Activated CD4-positive, alpha-beta T cell treated with anti-CD3 and anti-CD28 coated beads for 36 hours (primary cell): ENCODE measurements at places on chromosomes 11 and 22.
A peak's percentile ranks its signal among the peaks of the same experiment; 100 is the strongest.

DNA sequence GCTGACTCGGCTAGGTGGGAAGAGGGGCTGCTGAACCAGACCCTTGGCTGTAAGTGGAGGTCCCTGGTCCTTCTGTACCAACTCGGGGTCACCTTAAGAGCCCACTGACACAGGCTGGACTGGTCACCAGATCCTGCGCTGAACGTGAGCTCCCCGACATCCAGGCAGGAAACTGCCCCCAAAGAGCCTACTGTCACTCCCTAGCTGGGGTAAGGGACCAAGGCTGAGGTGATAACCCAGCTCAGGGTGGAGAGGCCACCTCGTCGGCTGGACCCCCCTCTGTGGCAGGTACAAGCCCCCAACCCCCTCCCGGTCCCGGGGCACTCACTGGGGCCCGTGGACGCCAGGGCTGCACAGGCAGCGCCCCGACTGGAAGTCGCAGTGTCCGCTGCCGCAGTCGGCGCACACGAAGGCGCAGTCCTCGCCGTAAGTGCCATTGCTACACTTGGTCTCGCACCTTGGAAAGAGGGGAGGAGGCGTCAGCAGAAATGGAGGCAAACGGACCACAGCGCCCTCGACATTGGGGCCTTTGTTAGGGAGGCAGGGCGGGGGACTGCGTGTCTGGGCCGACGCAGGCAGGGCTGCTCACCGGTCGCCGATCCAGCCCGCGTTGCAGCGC, 7.4 kb downstream of the SCARF2 start:
- peak overlapping the region; percentile 68 for H3K4me3 ChIP-seq
- H3K27ac ChIP-seq = no peak overlapping the region
- DNase-seq = peak; percentile 44

- H3K4me1 ChIP-seq = no peaks in the 10 kb centered on the region
- no peak overlapping the region for H3K27ac ChIP-seq
- no peak overlapping the region for H3K4me3 ChIP-seq
- H3K36me3 ChIP-seq = no peaks in the 10 kb centered on the region
Observed at GRCh38 chr11:20048246-20048645, 112.0 kb downstream of the DBX1 start.

DNA sequence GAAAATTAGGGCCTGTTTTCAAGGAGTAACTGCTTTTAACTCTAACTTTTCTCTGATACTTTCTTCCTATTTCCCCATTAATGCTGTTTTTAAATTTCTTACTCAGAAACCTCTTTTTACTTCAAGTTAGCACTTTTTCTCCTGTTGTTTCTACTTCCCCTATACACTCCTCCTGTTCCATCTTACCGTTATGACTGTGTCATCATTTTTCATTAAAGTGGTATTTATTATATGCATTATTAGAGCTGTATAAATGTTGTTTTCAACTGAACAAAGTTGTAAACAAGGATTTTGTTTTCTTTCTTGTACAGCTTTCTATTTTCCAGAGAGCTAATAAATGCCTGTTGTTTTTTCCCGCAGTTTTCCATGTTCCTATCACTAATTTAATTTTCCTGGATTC, 84.6 kb downstream of the EXT2 start:
- H3K36me3 ChIP-seq = peaks cover 11% of the 10 kb centered on the region
- no peak for DNase-seq
- H3K27ac ChIP-seq = no peak overlapping the region
- H3K4me1 ChIP-seq = peaks cover 3% of the 10 kb centered on the region

DNA sequence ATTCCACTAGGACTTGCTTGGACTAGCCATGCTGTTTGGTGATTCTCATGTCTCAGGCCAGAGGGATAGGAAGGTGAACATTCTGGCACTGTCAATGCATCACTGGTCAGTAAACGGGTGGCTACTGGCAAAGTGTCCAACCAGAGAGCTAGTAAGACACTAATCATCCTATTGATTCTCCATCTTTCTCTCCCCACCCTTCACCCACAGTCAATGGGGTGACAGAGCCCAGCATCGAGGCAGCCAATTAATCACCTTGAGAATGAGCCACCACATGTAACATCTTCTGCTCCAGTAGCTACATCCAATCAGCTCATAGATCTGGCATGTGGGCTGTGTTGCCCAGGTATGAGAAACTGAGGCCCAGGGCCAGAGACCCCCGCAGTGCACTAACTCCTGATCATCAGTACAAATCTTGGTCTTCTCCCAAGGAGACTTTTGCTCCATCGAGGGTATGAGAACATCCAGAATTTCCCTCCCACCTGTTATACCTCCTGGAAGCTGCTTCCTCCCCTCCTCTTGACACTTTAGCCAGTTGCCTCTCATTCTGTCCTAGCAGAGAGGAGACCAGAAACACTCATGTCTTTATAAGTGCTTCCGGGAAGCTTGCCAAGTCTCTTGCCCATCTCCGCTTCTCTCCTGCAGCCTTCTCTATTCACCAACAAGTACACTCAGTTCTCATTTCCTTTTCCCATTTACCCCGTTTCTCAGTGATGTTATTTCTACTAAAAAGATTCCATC, 17.0 kb downstream of the HTR3A start:
- peaks cover 14% of the 10 kb centered on the region for H3K27me3 ChIP-seq
- no peak overlapping the region for H3K4me3 ChIP-seq
- H3K4me1 ChIP-seq = no peaks in the 10 kb centered on the region
- no peak for DNase-seq
- H3K36me3 ChIP-seq = no peaks in the 10 kb centered on the region

DNA sequence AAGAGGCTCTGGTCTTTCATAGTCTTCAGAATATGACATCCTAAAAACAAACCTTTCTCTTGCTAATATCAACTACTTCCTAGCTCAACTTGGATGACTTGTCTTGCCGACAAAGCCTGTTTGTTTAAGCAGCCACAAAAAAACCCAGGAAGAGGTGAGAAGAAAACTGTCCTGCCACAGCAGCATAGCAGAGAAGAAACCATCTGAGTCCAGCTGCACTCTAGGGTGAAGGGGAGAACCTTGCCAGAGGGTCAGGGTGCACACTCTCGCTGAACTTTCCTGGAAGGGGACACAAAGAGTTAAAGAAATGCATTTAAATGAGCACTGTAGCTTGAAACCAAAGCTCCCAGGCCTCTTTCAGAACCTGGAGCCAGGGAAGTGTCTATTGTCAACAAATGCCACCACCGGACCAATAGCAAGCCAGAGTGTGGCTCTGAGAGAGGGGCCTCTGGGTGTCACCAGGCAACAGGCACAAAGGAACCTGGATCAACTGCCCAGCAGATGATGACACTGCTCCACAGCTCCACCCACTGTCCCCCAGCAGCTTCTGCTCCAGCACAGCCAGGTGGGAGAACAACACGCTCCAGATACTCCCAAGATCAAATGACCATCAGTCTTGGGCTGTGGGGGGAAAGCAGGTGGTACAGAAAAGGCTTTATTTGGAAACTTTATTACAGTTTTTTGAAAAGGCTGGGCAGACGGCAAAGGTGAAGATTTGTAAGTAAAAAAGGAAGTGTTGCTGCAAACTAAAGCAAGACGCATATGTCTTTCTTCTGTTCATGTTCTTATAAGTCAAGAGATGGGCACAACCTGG, 105.7 kb downstream of the RASSF10 start:
- peaks cover 24% of the 10 kb centered on the region for H3K27me3 ChIP-seq
- DNase-seq = no peak
- H3K4me1 ChIP-seq = no peaks in the 10 kb centered on the region
- H3K27ac ChIP-seq = no peak overlapping the region
- H3K4me3 ChIP-seq = no peak overlapping the region

GRCh38 chr22:46108564-46109473, 41.5 kb upstream of the PPARA start:
- no peak overlapping the region for H3K27ac ChIP-seq
- no peak overlapping the region for H3K4me3 ChIP-seq
- no peaks in the 10 kb centered on the region for H3K36me3 ChIP-seq
- no peaks in the 10 kb centered on the region for H3K27me3 ChIP-seq
- H3K4me1 ChIP-seq = no peaks in the 10 kb centered on the region

DNA sequence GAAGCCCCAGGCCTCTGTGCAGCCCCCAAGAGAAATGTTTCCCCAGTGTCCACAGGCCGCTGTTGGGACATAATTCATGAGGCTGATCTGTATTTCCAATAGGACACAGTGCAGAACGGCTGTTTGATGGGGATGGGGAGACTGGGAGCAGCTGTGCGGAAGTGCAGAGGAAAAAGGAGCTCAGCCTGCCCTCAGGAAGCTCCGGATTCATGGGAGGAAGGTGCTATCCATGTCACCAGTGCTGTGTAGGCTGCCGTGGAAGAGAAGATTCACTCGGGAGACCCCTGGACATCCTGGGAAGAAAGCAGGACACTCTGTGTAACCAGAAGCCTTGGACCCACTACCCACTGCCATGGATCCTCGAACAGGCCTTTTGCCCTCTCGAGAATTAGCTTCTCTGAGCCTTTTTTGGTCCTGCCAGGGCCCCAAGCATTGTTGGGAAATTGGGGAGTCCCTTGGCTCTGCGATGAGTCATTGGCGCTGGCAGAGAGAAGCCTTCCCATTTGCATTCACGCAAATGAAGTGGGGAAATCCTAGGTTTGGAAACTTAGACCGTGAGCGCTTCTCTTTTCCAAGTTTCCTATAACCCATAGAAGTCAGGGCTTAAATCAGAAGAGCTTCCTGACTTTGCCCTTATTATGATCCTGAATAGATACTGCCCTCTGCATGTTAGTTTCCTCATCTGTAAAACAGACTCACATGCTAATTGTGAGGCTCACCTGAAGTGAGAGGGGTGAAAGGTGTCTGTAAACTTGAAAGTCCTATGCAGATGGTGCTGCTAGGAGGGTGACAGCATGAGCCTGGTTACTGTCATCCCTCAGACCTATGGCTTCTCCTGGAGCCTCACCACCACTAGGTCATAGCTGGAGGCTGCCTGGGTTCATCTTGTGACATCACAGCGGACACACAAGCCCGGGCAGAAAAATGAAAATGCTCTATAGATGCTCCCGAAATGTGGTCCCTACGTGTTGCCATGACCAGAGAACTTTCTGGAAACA, 229.2 kb upstream of the B3GAT1 start:
- H3K4me3 ChIP-seq = no peak overlapping the region
- H3K4me1 ChIP-seq = no peaks in the 10 kb centered on the region
- H3K27ac ChIP-seq = no peak overlapping the region

DNA sequence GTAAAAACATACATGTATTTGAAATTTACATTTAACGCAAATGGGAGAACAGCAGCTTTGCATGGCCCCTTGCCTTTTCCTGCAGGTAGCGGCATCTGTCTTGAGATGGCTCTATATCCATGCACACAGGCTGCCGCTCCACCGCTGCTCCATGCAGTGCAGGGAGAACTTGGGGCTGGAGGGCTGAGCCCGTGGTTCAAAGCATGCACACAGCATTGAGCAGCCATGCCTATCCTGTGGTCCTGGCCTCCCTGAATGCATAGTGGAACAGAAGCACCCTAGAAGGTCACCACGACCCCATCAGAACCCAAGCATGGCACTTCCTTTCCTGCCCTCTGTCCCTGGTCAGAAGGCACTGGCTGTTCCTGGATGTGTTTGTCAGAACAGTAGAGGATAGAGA, 35.0 kb upstream of the TP53I11 start:
- no peaks in the 10 kb centered on the region for H3K27me3 ChIP-seq
- H3K4me1 ChIP-seq = no peaks in the 10 kb centered on the region
- H3K36me3 ChIP-seq = no peaks in the 10 kb centered on the region
- no peak overlapping the region for H3K4me3 ChIP-seq
- DNase-seq = no peak

DNA sequence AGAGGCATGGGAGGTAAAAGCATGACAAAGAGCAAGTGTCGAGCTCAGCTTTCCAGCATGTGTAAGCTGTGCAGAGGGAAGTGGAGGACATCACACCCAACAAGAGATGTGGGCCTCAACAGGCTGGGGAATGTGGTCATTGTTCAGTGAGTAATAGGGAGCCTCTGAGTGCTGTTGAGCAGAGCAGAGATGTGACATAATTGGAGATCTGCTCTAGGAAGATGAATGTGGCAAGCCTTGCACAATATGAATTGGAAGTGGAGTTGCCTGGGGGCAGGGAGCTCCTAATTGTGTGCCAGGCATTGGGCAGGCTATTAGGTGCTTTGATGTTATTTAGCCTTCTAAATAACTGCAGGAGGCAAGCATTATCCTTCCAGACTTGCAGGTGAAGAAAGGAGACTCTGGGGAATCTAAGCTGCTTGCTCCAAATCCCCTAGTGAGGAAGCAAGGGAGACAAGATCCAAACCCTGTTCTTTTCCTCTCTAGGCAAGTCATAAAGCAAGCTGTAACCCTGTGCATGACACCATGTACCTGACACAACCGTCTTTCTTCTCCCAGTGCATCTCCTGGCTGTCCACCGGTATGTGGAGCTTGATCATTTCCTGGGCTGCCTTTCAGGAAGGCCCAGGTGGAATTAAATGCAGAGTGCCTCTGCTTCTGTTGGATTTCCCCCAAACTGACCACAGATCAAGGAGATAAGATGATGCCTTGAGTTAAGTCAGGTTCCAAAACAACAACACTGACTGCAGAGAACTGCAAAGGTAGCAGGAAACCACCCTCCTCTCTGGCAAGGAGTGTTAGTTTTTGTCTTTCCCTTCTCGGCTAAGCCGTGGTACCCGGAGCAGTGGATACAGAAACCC, 221.4 kb downstream of the TENM4 start:
- no peaks in the 10 kb centered on the region for H3K4me1 ChIP-seq
- H3K4me3 ChIP-seq = no peak overlapping the region
- no peaks in the 10 kb centered on the region for H3K36me3 ChIP-seq
- DNase-seq = no peak

DNA sequence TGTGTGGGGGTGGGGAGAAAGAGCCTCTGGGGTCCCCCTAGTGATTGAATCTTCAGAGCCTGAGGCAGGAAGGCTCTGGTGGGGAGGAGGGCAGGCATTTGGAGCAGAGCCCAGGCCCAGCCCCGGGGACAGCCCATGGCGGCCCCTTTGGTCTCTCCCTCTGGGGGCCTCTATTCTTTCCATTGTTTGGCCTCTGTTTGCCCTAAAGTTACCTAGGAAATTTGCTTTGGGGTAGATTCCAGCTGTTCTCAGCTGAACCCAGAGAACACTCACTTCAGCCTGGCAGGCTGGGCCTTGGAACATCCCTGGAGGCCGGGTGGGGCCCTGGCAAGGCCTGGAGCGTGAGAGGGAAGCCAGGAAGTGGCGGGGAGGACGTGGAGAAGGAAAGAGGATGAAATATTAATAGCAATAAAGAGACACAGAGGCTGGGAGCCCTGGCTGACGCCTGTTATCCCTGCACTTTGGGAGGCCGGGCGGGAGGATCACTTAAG, 22.9 kb upstream of the A4GALT start:
- H3K27me3 ChIP-seq = peaks cover 4% of the 10 kb centered on the region
- no peak for DNase-seq
- H3K27ac ChIP-seq = no peak overlapping the region

GRCh38 chr11:94737171-94737611, 31.0 kb upstream of the AMOTL1 start:
- peaks cover 18% of the 10 kb centered on the region for H3K4me1 ChIP-seq
- H3K27ac ChIP-seq = no peak overlapping the region
- no peak overlapping the region for H3K4me3 ChIP-seq
- H3K27me3 ChIP-seq = peaks cover 16% of the 10 kb centered on the region

- no peak overlapping the region for H3K4me3 ChIP-seq
- no peak overlapping the region for H3K27ac ChIP-seq
- H3K36me3 ChIP-seq = no peaks in the 10 kb centered on the region
- DNase-seq = peak; percentile 88
- peaks cover 13% of the 10 kb centered on the region for H3K27me3 ChIP-seq
Observed at GRCh38 chr11:127843483-127844396, 743.6 kb downstream of the ETS1 start.
